ENCODE measurements at places on chromosomes 1 and 21.

DNA sequence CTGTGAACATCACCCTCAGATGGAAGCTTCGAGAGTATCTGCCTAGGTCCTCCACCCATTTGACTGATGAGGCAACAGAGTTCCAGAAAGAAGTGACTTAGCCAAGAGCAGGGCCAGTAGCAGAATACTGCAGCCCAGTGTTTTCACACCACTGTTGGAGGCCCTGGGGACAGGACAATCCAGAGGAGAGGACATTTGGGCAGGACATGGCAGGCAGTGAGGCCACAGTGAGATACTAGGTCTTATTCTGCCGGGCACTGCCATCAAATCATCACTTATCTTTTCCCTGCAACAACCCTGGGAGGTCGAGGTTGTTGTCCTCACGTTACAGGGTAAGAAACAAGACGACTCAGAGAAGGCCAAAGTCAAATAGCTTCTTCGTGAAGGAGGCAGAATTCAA, 5.5 kb upstream of the FOXO6 start:
- DNase-seq, result no peak

GRCh38 chr1:7366955-7367665, 404.0 kb upstream of the VAMP3 start:
- no peak for DNase-seq

- DNase-seq, result no peak
Measured at GRCh38 chr1:227892489-227893299, 55.0 kb downstream of the WNT9A start.

DNA sequence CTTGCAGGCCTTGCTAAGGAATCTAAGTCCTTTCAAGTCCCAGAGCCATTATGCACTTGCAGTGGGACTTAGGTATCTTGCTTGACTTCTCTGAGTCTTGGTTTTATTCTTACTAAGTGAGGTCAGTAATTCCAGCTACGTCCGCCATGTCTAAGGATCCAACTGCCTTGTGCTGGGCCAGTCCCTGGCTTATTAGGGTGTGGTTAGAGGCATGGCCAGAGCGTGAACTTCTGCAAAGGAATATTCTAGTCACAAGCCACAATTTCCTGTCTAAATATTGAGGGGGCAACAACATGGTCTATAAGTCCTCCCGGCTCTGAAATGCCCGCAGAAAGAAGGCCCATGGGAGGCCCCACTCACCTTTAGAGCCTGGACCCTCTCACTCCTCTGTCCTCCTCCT, 82.9 kb downstream of the TMEM53 start:
- no peak for DNase-seq

DNA sequence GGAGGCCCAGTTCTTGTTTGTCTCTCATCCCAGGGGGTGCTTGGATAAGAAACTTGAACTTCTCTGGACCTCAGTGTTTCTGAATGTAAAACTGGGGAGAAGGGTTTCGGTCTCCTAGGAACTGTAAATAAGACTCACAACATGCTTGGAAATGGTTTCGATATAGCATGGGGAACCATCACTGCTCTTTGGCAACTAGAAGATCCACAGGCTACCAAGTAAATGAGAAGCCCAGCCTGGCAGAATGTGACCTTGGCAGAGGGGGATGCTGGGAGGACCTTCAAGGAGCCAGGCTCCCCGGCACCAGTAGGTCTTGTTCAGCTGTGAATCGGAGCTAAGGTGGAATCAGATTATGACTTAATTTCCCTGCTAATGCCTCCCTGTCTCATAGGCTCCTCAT, 3.7 kb downstream of the ARL8A start:
- DNase-seq, result no peak

DNA sequence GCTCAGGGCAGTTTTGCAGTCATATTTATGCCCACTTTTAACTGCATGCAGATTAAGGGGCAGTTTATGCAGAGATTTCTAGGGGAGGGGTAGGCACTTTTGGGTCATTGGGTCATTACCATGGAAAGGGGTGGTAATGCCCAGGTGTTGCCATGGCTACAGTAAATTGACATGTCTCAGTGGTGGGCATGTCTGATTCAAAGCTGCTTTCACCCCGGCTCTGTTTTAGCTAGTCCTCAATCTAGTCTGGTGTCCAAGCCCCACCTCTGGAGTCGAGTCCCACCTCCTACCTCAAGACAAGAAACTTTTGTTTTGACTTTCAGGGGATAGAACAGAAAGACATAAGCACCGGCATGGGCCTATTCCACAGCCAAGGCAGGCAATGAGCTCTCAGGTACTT, 8.9 kb upstream of the NEK2 start:
- DNase-seq, result no peak

- no peak for DNase-seq
Measured at GRCh38 chr1:190588424-190588823, 110.8 kb upstream of the BRINP3 start.

DNA sequence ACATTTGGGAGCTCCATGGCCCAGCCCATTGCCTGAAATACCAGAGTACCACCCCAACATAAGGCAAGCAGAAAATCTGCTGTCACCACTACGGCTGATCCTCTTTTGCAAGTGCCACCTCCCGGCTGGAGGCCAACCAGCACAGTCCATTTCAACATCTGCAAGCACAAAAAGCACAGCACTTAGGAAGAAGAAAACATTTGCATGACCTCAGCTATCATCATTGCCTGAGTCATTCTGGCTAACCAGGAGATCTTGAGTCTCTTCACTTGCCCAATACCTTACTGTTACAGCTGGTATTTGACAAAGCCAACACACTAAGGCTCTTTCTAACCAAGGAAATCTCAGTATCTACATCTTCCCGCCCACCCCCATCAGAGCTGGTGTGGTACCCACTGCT, 55.9 kb downstream of the NEK7 start:
- no peak for DNase-seq

- DNase-seq, result no peak
Measured at GRCh38 chr1:7644961-7645750, 125.9 kb upstream of the VAMP3 start.

GRCh38 chr1:109653306-109653705, 2.6 kb upstream of the GSTM4 start:
- DNase-seq, result no peak

DNA sequence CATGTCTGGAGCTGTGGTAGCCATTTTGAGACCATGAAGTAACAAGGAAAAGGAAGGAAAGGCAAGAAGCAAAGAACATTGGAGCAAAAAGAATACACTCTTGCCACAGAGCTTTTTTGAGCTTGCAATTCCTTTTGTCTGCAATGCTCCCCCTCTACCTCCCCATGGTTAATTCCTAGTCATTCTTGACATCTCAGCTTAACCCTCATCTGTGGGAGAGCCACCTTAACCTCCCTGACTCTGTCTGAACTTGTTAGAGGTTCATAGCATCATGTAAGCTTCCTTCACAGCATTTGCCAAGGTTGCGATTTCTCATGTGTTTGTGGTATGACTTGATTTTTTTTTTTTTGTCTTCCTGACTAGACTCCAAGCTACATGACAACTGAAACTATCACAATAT, 564.1 kb upstream of the PLXNA2 start:
- no peak for DNase-seq

DNA sequence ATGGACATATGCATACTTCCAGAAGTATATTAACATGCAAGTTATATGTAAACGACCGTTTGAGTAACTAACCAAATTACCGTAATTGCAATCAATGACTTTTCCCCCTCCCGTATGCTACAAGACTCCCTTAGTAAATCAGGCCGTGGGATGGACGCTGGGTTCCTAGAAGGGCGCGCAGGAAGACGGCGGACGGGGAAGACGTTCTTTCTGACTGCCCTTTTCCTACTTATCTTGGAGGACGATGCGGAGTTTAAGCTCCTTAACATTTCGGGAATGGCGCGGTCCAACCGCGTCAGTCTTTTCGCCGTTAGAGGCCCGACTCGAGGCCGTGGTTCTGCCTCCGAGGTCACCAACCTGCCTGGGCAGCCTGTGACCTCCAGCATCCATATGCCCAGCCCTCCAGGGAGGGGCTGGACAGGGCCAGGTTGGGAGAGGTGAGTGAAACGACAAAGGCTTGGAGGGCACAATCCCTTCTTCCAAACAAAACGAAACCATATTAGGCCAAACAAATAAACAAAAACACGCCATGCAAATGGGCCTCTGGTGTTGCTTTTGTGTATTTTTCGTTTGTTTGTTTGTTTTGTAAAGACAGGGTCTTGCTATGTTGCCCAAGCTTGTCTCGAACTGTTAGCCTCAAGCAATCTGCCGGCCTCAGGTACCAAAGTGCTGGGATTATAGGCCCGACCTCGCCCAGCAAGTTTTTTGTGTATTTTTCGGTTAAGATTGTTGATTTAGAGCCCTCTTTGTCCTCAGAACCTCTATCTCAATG, 873 bp upstream of the PI4KB start:
- no peak for DNase-seq

GRCh38 chr1:156755527-156755950, 4.1 kb upstream of the HDGF start:
- no peak for DNase-seq

DNA sequence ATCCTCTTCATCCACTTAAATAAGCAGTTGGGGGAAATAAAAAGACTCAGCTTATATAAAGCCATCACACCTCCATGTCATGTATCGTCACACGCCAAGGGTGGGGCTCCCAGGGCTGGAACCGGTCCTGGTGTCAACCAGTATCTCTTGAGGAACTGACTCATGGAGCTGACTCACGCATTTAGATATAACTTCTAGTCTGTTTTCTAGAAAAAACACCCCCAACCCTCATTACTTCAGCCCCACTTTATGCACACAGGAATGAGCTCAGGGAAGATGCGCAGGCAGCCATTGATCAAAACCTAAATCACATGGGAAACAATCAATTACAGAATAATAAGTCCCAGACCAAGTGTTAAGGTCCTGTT, 6.9 kb upstream of the IL22RA1 start:
- peak; percentile 48 for DNase-seq

DNA sequence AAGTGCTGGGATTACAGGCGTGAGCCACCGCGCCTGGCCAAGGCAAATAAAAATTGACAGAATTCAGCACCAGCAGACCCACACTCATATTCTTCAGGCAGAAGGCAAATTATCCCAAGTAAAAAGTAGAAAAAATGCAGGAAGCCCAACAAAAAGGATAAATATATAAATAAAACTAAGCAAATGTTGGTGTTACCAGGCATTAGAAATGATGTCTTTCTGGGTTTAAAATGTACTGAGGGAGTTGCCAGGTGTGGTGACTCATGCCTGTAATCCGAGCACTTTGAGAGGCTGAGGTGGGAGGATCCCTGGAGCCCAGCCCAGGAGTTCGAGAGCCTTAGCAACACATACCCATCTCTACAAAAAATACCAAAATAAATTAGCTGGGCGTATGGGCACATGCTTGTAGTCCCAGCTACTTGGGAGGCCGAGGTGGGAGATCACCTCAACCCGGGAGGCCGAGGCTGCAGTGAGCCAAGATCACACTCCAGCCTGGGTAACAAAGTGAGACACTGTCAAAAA, 6.3 kb downstream of the INTS11 start:
- no peak for DNase-seq

DNA sequence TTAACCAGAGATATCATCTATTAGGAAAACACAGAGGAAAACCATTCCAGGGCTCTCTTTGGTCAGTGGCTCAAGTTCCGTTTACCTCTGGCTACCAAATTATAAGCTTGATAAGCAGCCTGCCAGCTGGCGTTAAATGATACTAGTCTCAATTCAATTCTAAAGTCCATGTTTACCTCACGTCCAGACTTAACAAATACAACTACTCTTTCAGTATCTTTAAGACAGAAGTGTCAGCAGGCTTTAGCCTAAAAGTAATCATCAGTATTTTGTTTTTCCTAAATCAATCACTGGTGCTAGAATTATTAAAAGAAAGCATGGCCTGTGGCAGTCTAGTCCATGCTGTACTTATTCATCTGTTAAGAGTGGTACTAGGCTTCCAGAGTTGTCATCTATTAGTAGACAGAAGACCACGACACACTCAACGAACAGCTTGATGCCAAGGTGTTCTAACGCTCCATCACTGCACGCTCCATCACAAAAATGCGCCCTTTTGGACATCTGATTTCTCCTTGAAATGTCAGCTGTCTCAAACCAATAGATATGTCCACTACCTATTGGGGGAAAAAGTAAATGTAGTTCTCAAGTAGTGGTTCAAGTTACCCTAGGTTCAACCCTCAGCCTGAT, 1.5 kb downstream of the IVNS1ABP start:
- no peak for DNase-seq

DNA sequence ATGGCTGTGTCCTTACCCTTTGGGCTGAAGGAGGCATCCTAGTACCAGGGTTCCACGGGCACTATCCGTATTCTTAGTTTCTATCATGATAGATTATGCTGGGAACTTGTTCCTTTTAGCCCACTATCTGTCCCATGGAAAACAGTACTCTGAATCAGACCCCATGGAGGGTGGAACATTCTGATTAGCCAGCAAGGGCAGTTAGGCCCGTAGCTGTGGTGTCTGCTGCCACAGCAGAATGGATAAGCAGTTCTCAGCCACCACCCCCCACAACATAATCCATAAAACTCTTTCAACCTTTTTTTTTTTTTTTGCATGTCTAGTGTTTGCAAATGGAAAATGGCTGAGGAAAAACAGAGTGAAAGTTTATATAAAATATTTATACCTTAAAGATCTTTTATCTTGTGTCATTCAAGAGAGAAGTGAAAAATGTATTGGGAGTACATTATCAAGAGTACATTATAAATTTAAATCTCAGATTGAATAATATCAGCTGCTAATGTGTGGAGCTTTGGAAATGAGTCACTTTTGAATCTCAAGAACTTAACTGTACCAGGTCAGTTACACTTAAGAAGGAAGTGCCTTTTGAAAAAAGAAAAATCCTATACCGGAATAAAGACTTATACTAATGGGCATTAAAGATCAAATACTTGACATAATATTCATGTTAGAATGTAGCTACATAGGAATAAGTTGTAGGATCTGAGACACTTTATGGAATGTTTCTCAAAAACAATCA, 80.3 kb downstream of the NFIA start:
- DNase-seq, result no peak

GRCh38 chr1:228242409-228242808, 34.6 kb downstream of the OBSCN start:
- DNase-seq, result no peak

DNA sequence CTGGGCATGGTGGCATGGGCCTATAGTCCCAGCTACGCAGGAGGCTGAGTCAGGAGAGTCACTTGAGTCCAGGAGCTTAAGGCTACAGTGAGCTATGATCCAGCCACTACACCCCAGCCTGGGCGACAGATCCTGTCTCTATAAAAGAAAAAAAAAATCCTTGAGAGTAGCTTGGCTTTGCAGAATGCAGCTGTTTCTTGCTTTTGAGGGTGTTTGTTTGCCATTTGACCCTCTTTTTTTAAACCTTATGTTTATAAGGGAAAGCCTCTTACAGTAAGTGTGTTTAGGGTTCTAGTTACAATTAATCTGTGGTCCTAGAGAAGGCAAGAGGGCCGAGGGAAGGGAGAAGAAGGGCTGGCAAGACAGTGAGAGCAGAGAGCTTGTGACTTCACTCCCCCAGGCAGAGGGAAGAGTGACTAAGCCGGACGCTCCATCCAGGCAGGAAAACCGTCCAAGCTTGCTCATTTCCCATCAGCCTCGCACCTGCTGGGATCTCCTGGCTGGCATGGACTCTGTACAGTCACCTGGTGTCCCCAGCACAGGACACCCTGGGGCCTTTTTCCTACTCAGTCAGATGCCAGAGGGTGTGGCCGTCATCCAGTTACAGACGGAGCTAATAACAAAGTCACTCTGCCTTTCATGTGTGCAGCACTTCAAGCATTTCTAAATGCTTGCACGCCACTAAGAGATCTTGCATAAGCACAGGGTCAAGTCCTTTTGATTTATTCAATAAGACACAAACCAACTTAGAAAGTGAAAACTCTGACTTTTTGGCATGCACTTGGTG, 55.5 kb upstream of the PSEN2 start:
- no peak for DNase-seq
